ENCODE measurements at places on chromosomes 13 and 19.

DNA sequence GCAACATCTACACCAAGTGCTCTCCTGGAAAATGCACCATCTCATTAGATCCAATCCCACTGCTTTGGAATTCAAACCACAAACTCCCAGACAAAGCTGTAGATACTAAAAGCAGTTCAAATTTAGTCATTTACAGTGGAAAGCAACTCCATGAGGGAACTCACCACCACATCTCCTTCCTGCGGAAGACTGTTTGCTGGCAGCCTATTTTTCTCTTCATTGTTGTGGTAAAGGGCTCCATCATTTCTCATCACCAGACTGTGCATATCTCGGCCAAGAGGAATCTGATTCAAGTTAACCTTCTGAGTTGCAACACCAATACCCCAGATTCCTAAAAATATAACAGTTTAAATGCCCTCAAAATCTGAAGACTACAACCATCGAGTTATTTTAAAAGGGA lies 8.4 kb downstream of the SPRYD7 start:
- no peak for DNase-seq

DNA sequence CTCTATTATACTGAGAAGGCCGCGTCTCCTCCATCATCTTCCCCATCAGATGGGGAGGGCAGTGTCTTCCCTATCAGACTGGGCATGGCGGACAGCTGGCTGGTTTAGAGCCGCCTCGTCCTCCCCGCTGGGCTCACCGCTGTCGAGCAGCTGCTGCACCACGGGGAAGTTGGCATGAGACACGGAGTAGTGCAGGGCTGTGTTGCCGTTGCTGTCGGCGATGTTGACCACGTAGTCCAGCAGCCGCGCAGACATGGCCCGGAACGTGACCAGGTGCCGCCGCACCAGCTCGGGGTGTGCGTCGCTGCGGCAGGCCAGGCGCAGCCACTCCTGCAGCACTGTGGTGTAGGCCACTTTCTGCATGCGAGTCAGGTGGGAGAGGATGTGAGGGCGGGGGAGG lies 18.8 kb upstream of the SPC24 start:
- DNase-seq: no peak

DNA sequence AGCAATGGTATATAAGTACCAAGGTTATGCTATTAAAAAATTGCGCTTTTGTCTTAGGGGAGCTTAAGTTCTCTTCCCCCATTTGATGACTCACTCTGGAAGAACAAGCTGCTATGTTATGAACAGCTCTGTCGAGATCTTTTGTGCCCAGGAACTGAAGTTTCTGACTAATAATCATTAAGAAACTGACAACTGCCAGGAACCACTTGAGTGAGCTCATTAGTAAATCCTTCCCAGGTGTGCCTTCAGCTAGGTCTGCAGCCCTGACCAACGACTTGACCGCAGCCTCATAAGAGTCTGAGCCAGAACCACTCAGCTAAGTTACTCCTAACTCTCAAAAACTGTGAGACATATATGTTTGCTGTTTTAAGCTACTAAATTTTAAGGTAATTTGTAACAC lies 147.8 kb downstream of the SLITRK6 start:
- no peak for DNase-seq

- no peak for DNase-seq
Observed at GRCh38 chr19:48818234-48818820, 7.5 kb upstream of the BCAT2 start.

- no peak for DNase-seq
Observed at GRCh38 chr19:45492137-45492626, 4.7 kb downstream of the RTN2 start.

DNA sequence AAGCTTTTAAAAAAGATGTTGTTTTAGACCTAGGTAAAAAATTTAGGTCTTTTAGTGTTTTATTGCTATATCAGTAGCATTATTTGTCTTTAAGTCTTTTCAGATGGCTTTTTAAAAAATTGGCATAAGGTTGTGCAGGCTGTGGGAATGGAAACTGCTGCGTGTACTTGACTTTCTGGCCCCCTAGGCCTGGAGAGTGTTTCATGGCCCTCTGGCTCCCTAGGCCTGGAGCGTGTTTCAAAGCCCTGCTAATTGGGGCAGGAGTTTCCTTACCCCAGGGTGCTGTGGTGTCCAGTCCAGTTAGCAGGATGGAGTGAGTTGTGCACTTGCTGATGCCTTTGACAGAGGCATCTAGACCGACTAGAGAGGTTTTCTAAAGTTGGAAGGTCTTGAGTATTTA lies 23.8 kb downstream of the PRAM1 start:
- DNase-seq: no peak

- DNase-seq: no peak
Observed at GRCh38 chr13:22744688-22745452, 435.9 kb upstream of the SGCG start.

- no peak for DNase-seq
Observed at GRCh38 chr13:39197647-39198007, 159.4 kb downstream of the NHLRC3 start.

- no peak for DNase-seq
Observed at GRCh38 chr13:66128692-66129269, 1101.4 kb downstream of the PCDH9 start.

DNA sequence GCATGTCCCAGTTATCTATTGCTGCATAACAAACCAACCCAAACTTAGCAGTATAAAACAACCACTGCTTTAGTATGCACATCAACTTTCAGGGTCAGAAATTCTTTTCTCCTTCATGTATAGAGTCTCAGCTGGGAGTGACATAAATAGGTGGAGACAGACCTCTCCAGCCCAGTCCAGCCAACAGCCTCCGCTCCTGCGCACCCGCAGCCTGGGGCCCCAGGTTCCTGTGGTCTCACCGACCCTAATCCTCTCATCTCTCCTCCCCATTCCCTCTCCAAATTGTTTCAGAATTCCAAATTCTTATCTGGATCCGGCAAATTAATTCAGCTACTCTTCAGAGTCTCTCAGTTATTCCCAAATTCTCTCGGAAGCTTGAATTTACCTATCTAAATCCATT lies 522 bp upstream of the ATP12A start:
- DNase-seq: no peak

DNA sequence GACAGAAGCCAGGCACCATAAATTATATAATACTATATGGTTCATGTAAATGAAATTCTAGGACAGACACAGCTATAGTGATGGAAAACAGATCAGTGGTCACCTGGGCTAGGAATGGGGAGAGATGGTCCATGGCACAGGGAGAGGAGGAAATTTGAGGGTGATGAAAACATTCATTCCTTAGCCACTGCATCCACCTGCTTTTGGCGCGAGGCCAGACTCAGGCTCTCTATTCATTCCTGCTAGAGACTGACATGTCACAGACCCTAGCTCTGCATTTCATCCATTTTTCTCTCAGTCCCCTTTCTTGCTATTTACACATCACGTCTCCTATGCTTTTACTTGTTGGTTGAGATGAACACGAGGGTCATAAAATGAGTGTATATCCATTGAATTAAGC lies 628.3 kb upstream of the SLC10A2 start:
- no peak for DNase-seq

GRCh38 chr19:43416951-43417623 lies 2.4 kb downstream of the TEX101 start:
- DNase-seq: no peak

GRCh38 chr19:23784274-23784673 lies 25.6 kb upstream of the ZNF681 start:
- no peak for DNase-seq

GRCh38 chr19:4327252-4327876 lies 11.3 kb downstream of the STAP2 start:
- peak; percentile 51 for DNase-seq

DNA sequence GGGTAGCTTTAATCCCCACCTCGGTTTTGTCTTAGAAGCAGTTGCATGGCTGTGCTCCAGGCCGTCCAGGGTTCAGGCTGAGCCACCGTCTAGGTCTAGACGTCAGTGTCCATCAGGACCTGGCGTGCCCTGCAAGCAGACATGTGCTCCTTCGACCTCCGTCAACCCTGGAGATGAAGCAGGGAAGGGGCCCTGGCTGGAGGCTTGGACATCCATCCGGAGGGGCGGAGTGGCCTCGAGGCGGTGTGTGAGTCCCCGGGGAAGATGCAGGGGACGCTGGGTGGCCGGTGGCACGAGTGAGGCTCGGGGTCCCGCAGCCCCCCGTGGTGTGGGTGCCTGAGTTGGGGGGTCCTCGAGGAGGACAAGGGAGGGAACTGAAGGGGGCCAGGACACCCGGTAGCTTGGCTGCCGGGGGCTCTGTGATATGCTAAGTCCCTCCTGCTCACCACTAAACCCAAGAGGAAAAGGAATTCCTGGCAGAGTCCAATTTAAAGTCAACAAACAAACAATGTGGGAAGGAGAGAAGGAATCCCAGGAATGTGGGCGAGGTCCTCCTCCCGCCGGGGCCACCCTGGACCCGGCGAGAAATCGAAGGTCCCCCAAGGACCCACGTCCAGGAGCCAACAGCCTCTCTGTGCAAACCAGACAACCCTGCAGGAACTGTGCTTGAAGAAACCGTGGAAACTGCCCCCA lies 14.9 kb upstream of the PTBP1 start:
- no peak for DNase-seq

DNA sequence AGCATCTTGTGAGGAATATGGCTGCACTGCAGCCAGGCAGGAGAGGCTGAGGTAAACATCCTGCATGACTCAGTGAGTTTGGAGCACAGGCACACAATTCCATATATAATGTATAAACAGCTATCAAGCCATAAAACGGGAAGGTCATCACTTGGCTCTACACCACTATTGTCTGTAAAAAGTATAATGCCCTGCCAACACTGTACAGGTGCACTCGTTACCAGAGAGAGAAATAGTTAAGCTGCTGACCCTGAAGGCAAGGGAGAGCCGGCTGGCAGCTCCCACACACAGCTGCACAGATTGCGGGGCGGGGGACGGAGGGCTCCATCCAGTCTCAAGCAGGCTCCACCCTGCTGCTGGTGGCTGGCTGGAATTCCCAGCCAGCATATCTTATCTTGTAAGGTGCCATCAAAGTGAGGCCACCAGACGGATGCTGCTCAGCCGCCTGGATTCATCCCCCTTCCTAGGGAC lies 668.1 kb downstream of the SLITRK5 start:
- DNase-seq: no peak

DNA sequence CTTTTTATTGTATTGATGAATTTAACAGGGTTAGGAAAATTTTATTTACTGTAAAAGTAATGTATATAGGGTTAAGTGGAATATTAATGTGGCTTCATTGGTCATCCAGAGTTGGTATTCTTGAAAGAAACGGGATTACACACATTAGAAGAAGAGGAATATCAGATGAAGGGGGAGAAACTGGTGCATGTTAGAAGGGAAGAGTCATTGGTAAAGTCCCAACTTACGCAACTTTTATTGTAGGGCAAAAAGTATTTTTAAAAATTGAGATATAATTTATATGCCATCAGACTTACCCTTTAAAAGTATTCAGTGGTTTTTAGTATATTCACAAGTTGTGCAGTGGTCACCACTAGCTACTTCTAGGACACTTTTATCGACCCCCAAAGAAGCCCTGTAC lies 47.3 kb downstream of the DNAJC3 start:
- DNase-seq: no peak

- DNase-seq: no peak
Observed at GRCh38 chr19:49200238-49200862, 42.8 kb downstream of the TRPM4 start.

GRCh38 chr13:25821776-25822175 lies 230.0 kb downstream of the SHISA2 start:
- DNase-seq: no peak

DNA sequence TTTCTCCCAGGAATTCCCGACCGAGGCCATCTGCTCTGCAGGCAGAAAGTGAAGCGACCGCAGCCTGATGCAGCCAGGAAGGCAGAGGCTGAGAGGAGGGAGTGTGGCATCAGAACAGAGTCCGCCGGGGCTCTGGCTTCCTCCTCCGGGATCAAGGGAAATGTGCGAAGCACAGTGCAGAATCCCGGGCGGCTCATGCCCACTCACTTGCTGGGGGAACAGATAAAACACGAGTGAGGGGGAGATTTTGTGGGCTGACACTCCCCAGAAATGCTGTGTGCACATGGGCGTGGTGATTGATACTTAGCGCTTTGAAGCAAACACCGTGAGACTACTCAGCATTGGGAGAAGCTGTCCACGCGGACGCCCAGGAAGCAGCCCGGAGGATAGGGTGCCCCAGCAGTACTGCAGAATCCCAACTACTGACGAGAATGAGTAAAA lies 75.3 kb upstream of the POMP start:
- no peak for DNase-seq

- no peak for DNase-seq
Observed at GRCh38 chr13:50334115-50334778, 319.0 kb downstream of the KCNRG start.

DNA sequence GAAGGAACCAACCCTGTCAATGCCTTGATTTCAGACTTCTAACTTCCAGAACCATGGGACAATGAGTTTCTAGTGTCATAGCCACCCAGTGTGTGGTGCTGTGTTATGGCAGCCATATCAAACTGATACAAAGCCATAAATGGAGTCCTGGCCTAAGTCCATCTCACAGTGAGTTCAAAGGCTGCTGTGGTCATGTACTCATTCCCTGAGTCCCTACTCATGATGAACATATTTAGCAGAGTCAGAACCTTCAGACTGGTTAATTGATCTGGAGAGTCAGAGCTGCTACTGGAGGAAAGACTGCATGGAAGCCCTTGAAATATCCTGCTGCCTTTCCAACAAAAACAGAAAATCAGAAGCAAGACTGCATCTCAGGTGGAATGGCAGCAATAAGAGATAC lies 39.2 kb upstream of the CSNK1A1L start:
- DNase-seq: no peak

- DNase-seq: no peak
Observed at GRCh38 chr13:29791508-29791907, 58.9 kb downstream of the UBL3 start.

DNA sequence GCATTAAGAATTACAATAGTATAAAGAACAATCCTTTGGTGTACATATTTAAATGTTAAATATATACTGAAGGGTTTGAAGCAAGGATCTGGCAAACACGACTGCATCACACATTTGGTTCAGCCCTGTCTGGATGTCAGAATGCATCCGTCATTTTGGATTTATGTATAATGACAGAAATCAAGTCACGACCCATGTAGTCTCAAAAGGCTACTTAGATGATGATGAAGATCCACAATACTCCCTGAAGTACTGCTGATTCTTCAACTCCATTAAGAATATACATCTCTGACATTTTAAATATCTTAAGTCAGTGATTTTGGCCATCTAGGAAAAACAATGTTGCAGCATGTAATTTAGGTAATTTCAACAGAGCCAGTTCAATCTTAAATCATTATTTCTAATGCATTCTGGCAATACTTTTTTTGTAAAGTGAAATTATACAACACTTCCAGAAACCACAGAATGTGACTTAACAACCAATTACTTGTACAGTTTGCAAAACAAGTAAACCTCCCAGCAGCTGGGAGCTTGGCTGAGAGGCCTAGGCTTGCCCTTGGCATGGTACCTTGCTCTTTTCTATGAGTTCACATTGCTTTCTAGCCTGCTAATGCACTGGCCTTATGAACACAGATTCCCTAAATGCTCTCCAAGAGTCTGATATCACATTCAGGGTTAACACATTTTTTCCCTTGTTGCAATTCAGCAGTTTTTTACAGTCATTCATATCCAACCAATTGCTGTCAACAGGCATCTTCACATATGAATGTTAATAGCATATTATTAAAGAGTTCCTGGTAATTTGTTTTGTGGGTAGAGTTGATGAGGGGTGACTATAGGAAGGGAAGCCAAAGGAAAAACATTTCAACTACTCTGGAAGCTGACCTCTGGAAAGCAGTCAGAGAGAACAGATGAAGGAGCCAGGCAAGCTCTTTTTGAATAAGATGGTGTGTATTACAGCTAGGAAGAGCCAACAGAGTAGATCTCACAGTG lies 175.2 kb downstream of the ENOX1 start:
- DNase-seq: no peak

- DNase-seq: no peak
Observed at GRCh38 chr13:99062593-99062992, 84.7 kb upstream of the DOCK9 start.

All from T-helper 22 cell (primary cell).